ENCODE measurements at places on chromosomes 6 and 20.
A peak's percentile ranks its signal among the peaks of the same experiment; 100 is the strongest.

- DNase-seq, result no peak
Measured at GRCh38 chr6:48111575-48111974, 578 bp upstream of the PTCHD4 start.

GRCh38 chr6:17385660-17386059, 7.7 kb upstream of the CAP2 start:
- DNase-seq, result peak; percentile 70

DNA sequence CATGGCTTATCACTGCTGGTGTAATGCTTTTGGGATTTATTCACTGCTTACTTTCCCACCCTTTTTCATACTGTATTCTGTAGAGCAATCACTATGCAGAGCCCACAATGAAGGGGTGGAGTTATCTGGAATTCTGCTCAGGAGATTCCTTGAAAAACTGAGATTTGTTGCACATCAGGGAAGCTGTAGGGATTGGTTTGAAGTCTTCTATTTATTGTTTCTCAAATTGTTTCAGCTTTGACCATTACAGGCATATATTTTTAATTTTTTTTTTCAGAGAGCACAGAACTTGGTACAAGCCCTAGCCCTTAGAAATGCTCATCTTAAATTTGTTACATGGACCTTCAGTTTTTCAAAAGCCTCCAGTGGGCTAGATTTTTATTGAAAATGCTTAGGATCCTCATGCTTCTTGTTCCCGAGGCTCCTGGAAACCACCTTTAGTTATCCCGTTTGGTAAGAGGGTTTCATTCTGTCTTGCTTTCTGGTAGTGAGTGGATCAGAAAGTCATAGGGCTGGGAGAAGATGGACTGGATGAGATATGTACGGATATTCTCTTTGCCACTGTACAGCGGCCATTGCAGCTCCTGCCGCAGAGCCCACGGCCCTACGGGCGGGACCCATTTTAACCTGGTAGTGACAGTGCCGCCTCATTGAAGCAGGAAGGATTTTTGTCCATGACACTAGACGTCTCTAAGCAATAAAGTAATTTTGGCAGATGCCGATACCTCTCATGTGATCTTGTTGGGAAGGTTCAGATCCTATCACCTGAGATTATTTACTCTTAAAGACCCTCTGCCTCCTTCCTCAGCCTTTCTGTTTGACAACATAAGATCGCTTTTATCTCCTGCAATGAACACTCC, 45.3 kb upstream of the ZNF184 start:
- DNase-seq, result no peak

GRCh38 chr6:91299544-91300491, 712.9 kb upstream of the MAP3K7 start:
- peak; percentile 22 for DNase-seq

DNA sequence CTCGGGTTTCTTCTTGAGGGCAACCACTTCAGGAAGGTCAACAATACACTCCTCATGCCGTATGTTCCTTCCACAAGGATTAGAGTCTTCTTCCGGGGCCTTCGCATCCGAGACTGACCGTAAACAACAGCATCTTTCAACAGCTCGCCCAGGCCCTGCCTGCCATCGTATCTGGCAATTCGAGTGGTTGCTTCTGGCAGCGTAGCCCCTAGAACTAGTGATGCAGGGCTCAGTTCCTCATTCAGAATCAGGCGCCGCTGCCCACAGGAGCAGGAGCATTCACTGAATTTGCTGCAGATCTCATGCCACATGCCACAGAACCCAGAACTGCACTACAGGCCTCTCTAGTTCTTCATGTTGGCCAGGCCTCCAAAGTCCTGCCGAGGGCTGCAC, 59.0 kb upstream of the AFDN start:
- DNase-seq, result no peak

GRCh38 chr6:12119085-12119588, 107.0 kb downstream of the HIVEP1 start:
- no peak for DNase-seq

- DNase-seq, result no peak
Measured at GRCh38 chr6:34248198-34248726, 544 bp downstream of the SMIM29 start.

- no peak for DNase-seq
Measured at GRCh38 chr6:82681119-82681714, 317.6 kb downstream of the TPBG start.

DNA sequence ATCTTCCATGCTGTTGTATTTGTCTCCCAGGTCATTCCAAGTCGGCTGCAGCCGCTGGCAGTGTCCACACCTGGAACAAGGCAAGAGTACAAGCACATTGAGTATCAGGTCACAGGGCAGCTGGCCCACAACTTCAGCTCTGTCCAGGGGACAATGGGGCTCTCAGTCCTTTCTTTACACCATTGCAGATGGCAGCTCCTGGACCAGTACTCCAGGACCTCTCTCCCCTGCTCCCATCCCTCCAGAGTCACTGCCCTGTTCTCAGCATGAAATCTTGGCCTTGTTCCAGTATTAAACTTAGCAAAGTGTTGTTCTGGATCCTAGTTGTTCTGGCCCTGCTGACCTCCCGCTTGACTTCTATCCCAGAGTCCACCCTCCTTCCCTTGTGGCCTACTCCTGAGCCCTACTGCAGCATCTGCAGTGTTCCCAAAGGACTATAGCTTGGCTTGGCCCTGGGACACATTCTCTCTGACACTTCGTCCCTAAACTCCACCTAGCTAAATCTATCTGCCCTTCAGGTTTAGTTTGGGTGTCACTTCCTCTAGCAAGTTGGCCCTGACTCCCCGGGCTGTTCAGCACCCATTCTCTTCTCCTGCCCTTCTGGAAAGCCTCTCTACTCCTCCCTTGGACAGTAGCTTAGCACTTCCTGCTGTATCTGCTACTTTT, 5.8 kb downstream of the TXNDC5 start:
- DNase-seq, result no peak

Measured in fibroblast of upper back skin (primary cell).